ENCODE measurements at places on chromosomes 4 and X.

- peak overlapping the region; percentile 24 for H3K27ac ChIP-seq
- H3K4me1 ChIP-seq, result no peaks in the 10 kb centered on the region
- DNase-seq, result no peak
- no peaks in the 10 kb centered on the region for H3K27me3 ChIP-seq
- H3K36me3 ChIP-seq, result no peaks in the 10 kb centered on the region
- no peak overlapping the region for H3K4me3 ChIP-seq
Observed at GRCh38 chrX:50618788-50619558, 148.3 kb upstream of the DGKK start.

GRCh38 chrX:44785652-44786051 lies 58.2 kb upstream of the DUSP21 start:
- no peaks in the 10 kb centered on the region for H3K27me3 ChIP-seq
- no peak overlapping the region for H3K4me3 ChIP-seq

DNA sequence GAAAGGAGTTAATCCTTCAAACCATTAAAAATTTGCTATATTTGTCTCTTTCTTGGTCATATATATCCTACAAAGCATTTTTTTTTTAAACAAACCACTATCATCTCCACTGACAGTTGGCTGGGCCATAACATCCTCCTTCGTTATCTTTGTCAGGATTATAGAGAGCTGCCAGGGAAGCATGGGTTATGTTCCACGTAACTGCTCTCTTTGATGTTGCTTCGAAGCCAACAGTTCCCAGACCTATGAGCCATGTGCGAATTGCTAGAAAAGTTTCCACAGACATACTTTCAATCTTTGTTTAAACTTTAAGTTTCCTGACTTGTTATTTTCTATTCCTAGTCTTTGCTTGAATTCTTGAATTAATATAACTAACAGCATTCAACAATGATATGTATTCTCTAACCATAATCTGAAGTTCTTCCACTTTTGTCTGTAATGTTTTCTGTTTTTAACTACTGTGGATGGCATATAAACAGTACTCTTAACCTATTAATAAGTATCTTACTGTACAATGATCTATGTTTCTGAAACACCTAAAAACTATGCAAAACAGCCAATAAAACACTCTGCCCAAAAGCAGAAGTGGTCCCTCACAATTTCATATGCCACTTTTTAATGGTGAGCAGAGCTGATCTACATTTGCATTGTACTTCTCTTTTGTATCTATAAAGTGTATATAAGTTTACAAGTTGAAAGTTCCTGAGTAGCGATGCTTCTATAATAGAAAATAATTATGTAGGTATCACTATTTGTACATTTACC lies 37.9 kb downstream of the EREG start:
- H3K4me1 ChIP-seq, result no peaks in the 10 kb centered on the region
- H3K4me3 ChIP-seq, result no peak overlapping the region
- DNase-seq, result no peak
- no peaks in the 10 kb centered on the region for H3K36me3 ChIP-seq

GRCh38 chr4:83010522-83011318 lies at the start of gene LIN54:
TSS of gene LIN54 (minus strand) at chr4:83010823. CDS start at chr4:82984844, 25,979 bp downstream.
- H3K36me3 ChIP-seq, result no peaks in the 10 kb centered on the region
- H3K4me3 ChIP-seq, result peak within 1 kb of the TSS; percentile 90

DNA sequence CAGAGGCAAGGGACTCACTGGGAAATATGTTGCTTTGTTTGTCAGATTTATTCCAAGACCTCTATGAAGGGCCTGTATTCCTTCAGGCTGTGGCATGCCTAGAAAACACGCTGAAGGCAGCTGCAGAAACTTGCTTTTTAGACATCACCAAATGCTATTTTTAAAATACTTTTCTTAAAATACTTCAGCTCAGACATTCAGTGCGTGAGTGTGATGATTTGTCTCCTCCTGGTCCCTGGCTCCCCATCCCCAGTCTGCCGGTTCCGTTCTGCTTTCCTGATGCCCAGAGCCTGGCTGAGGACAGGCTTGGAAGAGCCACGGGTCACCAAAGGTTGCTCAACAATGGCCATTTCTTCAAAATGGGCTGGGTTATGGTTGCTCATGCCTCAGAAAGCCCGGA lies 55.0 kb downstream of the PSAPL1 start:
- no peak overlapping the region for H3K4me3 ChIP-seq
- H3K27ac ChIP-seq, result no peak overlapping the region
- no peak for DNase-seq
- H3K4me1 ChIP-seq, result peaks cover 18% of the 10 kb centered on the region
- peaks cover 24% of the 10 kb centered on the region for H3K27me3 ChIP-seq
- no peaks in the 10 kb centered on the region for H3K36me3 ChIP-seq

DNA sequence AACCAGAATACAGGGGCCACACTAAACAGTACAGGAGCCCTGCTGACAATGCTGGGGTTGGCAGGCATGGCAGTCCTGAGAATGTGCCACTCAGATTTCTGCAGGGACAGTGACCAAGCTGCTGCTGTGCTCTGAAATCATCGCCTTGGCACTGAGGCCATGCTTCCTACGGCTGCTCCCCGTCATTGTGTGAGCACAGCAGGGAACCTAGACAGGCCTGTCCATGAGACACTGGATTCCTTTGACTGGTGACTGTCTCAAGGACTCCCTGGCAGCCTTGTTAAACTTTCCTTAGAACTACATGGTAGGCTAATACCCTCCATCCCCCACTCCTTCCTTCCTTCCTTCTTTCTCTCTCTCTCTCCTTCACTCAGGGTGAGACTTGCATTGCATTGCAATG lies 111.4 kb downstream of the LUZP4 start:
- no peaks in the 10 kb centered on the region for H3K4me1 ChIP-seq
- H3K36me3 ChIP-seq, result no peaks in the 10 kb centered on the region
- no peak for DNase-seq
- no peak overlapping the region for H3K27ac ChIP-seq
- no peak overlapping the region for H3K4me3 ChIP-seq
- H3K27me3 ChIP-seq, result no peaks in the 10 kb centered on the region

- no peak overlapping the region for H3K4me3 ChIP-seq
- H3K27me3 ChIP-seq, result no peaks in the 10 kb centered on the region
- no peak overlapping the region for H3K27ac ChIP-seq
- H3K36me3 ChIP-seq, result peaks cover 70% of the 10 kb centered on the region
Observed at GRCh38 chr4:7060346-7061150, 7.3 kb downstream of the GRPEL1 start.

Data from suprapubic skin (tissue), 4 donors.